ENCODE measurements at places on chromosomes 3 and 15.

DNA sequence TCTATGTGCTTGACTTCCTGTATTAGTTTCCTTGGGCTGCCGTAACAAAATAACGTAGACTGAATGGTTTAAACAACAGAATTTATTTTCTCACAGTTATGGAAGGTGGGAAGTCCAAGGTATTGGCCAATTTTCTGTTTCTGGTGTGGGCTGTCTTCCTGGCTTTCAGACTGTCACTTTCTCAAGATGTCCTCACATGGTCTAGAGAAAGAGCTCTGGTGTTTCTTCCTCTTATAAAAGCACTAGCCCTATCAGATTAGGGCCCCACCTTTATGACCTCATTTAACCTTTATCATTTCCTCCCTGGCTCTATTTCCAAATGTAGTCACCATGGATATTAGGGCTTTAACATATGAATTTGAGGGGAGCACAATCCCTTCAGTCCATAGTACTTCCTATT, 54.6 kb downstream of the SPRED1 start:
- no peak for DNase-seq

GRCh38 chr3:9862391-9863057, 17.5 kb downstream of the CIDEC start:
- peak; percentile 50 for DNase-seq

DNA sequence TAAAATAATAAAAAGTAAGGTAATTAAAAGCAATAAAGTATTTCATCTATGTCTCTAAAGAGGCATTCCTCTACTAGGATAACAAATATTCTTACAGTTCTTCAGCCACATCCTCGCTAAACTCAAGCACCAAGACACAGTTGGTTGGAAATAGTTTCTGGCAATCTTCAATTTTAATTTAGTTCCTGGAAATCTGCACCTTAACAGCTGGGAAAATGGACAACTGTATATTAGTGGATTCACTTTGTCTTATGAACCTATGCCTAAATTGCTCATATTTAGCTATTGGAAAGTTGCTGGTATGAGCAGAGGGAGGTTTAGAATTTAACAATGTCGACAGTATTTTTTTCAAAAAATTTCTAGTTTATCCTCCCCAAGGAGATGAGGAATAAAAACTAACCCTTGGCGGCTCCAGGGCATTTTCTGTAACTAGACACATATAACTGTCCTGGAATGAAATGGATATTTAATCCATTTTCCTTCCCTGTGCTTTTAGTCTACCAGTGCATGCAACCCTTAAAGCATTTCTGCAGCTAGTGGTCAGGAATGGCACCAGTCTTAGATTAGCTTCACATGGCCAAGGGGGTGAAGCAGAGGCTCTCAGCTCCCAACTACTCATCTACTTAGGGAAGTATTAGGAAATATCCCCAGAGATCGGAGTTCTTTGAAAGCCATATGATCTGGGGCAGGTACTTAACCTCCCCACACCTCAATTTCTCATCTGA, 290.0 kb upstream of the THBS1 start:
- no peak for DNase-seq

GRCh38 chr3:105553851-105554250, 187.1 kb downstream of the ALCAM start:
- no peak for DNase-seq

- DNase-seq = no peak
These were observed 151.7 kb upstream of the PROK2 start for GRCh38 chr3:71936681-71937080.

DNA sequence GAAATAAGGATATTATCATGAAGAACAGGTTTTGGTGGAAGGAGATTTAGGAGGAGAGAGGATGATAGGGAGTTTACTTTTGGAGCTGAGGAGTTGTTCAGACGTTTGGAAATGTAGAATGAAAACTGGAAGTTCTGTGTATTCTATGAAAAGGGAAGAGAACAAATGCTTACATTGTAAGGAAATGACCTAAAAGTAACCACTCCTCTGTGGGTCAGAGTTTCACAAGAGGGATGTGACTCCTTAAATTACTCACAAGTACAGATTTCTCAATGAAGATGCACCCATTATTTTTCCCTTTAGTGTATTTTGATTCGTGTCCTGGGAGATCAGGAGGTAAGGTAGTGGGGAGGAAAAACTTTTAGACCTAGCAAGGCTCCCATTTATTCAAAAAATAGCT, 4.0 kb downstream of the RNF13 start:
- DNase-seq = no peak

- no peak for DNase-seq
These were observed 427.8 kb downstream of the LPP start for GRCh38 chr3:188581792-188582191.

DNA sequence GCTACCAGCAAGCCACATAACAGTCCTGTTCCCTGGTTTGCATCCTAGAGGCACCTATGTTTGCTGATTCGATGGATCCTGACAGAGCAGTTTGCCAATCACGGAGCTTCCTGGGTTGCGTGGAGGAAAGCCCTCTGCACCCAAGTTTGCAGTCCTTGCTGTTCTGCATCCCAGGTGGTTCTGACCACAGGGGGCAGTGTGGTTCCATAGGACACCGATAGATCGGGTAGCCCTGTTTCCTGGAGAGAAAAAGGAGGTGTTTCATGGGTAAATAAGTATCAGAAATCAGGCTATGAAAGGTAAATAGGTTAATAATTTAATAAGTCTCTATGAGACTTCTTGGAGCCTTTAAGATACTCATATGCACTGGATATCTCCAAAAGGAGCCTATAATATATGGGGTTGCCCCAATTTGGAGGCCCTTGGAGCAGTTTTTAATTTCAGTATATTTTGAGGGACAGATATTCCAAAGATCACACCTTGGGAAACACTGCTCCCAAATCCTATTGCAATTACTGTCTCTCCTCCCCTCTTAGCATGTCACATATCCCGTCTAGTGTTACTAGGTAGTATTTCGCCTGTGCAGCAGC, 194.6 kb upstream of the TPM1 start:
- peak; percentile 12 for DNase-seq

GRCh38 chr15:61116825-61117224, 112.3 kb downstream of the RORA start:
- peak; percentile 64 for DNase-seq

GRCh38 chr3:160180581-160181216, 44.5 kb upstream of the C3orf80 start:
- DNase-seq = no peak

DNA sequence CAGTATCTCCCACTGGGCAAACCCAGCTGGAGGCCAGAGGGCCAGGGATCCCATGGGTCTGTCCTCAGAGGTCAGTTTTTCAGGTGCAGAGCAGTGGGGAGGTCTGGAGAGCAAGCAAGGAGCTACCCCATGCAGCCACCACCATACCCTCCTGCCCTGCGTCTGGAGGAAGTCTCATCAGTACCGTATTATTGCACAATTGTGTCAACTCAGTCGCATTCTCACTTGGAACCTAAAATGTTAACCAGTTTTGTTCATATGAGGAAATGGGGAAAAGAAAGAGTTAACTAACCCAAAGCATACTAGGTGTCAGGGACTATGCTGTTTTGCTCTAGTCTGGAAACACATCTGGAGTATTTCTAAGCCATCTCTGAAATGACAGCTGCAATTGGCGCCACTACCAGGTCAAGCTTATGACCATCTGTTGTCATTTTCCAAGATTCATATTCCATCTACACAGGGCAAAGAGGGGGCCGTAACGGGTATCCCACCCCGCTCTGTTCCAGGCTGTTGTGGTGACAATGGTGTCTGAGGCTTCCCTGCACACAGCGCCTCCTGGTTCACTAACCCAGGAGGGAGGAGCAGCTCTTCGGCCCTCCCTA, 16.9 kb upstream of the APBA2 start:
- no peak for DNase-seq

- DNase-seq = no peak
These were observed 19.7 kb downstream of the IL16 start for GRCh38 chr15:81216422-81216821.

GRCh38 chr15:94555841-94556519, 324.6 kb downstream of the MCTP2 start:
- DNase-seq = no peak

- no peak for DNase-seq
These were observed 262.6 kb downstream of the TBC1D5 start for GRCh38 chr3:17479681-17480405.

DNA sequence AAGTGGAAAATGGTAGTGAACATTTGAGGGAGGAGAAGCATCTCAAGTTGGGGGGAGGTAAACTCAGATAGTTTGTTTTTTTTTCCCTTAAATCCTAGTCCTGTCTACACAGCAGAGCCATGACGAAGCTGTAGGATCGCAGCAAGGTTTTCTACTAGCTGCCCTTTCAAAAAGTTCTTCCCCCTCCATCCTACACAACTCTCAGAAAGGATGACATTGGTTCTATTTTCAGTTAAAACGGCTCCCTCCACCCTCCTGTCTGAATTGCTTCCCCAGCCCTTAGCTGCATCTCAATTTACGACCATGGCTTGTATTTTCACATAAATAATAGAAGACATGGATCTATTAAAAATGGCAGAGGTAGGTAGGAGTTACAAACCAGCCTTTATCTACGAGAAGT, 2.2 kb downstream of the HOMER2 start:
- DNase-seq = no peak

DNA sequence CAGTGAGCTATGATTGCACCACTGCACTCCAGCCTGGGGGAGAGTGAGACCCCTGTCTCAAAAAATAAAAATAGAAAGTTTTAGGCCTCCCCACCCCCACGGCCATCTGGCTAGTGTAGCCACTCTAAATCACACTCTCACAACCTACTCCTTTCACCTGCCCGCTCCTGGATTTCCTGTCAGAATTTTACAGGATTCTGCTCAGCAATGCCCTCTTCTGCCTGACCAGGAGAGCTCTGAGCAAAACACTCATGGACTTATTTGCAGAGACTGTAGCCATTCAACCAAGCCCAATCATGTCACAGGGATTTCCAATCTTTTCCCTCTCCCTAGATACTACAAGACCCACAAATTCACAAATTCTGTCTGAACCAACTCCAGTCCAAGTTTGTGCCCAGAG, 242.6 kb upstream of the TPRG1 start:
- DNase-seq = no peak

- no peak for DNase-seq
These were observed 300.4 kb upstream of the STT3B start for GRCh38 chr3:31232055-31233025.

GRCh38 chr3:24886501-24886900, 391.9 kb upstream of the THRB start:
- DNase-seq = no peak

- DNase-seq = peak; percentile 17
These were observed 121.1 kb downstream of the ROBO2 start for GRCh38 chr3:77160931-77161497.

GRCh38 chr3:103968131-103968530, 1398.6 kb upstream of the ALCAM start:
- DNase-seq = no peak

DNA sequence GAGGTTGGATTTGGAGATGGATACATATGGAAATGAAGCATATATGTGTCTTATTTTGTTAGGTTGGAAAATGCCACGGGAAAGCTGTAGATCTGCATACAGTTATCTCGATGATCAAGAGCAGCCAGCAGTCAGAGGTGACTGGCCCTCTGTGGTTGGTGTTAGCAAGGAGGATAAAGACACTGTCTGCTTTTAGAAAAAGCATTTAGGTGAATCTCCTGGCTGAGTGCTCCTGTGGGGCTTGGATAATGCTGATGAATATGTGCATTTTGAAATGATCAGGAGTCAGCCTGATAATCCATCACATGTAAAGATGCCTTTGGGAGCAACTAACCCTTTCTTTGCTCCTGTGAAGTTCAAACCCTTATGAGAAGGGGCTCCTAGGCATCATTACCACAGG, 24.9 kb upstream of the GLCE start:
- DNase-seq = no peak

GRCh38 chr15:59111251-59111650, 6.3 kb downstream of the CCNB2 start:
- no peak for DNase-seq

DNA sequence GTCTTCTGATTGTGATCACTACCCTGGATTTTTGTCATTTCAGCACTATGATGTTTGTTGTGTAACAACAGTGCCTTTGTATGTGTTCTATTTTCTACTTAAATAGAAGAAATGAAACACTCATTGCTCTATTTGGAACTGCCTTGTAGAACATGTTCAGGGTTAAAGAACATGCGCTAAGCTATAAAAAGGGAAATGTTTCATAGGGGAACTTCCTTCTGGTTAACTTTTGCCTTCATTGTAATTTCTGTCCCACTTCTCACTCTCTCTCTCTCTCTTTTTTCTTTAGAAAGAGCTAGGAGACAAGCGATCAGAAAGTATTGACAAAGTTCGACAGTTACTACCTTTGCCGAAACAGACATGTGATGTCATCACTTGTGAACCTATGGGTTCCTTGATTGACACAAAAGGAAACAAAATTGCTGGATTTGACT, at the start of gene P2RY12:
TSS of gene P2RY12 (minus strand) at position 13 of the 434 bp plus-strand sequence. CDS start 45,908 bp downstream, outside the sequence.
- no peak for DNase-seq

GRCh38 chr3:54511766-54512365, 389.5 kb downstream of the CACNA2D3 start:
- DNase-seq = no peak

DNA sequence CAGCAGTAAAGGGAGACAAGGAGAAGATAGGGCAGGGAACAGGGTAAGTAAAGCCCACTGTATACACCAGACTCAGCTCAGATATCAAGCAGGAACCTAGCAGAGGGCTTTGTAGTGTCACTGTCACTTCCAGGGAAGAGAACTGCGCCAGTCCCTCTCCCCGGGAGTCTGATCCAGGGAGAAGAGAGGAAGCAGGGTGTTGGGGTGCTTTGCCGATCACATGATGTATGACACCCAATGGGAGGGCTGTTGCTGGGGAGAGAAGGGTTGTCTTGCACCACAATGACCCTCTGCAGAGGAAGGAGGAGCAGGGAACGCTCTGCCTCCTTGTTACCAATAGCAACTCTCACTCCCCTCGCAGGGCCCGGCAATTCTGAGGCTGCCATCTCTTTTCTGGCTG, 147.2 kb upstream of the SLC2A2 start:
- no peak for DNase-seq

GRCh38 chr3:154795582-154795981, 284.5 kb upstream of the MME start:
- DNase-seq = no peak

DNA sequence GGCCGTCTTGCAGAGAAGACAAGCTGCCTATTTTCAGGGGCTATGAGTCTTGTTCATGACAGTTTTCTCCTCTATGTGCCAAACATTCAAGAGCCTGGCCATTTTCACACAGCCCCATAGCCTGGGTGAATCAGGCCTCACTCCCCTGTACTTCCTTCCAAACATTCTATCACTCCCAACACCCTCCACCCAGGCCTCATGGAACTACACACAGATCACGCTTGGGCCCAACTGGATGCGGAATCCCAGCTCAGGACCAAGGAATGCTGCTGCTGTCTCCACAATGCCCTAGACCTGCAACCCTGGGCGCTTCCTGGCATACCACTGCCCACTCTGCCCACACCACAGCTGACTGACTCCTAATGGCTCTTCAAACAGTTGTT, 39.4 kb upstream of the PCSK6 start:
- no peak for DNase-seq

All from NCI-H146 (cell line).